ENCODE measurements at places on chromosomes 1 and 21. TPM values are rescaled to one million over a fixed set of nuclear protein-coding genes. Genes with fewer than 3 reads are reported as not detected.

GRCh38 chr1:208089149-208089548, 155.0 kb downstream of the PLXNA2 start:
- no peak for DNase-seq

GRCh38 chr1:204287466-204287891, 72.2 kb downstream of the PLEKHA6 start:
- no peak for DNase-seq

DNA sequence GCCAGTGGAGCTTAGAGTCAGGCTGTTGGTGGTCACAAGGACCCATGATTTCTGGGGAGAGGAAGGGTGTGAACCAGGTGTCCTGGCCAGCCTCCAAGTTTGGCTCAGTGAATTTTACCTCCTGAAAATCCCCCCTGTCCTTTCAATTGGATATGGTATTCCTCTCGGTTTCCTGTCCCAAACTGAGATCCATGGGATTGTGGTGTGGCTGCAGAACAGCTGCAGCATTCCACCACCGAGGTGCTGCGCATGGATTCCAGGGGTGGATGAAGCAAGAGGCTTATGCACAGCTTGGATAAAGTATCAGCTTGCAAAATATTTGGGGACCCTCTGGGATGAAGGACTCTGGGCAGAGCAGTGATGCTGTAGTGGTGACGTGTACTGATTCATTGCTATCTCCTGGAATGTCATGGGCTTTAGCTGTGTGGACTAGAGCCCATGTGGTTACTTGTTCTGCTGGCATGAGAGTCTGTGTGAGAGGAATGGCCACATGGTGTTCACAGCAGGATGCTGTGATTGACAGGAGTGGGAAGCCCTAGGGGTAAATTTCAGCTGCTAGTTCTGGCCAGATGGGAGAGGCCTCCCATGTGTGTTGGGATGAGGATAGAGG, 148.7 kb upstream of the SPAG17 start:
- DNase-seq = no peak

- no peak for DNase-seq
Observed at GRCh38 chr1:45101947-45102346, 89.9 kb downstream of the UROD start.

DNA sequence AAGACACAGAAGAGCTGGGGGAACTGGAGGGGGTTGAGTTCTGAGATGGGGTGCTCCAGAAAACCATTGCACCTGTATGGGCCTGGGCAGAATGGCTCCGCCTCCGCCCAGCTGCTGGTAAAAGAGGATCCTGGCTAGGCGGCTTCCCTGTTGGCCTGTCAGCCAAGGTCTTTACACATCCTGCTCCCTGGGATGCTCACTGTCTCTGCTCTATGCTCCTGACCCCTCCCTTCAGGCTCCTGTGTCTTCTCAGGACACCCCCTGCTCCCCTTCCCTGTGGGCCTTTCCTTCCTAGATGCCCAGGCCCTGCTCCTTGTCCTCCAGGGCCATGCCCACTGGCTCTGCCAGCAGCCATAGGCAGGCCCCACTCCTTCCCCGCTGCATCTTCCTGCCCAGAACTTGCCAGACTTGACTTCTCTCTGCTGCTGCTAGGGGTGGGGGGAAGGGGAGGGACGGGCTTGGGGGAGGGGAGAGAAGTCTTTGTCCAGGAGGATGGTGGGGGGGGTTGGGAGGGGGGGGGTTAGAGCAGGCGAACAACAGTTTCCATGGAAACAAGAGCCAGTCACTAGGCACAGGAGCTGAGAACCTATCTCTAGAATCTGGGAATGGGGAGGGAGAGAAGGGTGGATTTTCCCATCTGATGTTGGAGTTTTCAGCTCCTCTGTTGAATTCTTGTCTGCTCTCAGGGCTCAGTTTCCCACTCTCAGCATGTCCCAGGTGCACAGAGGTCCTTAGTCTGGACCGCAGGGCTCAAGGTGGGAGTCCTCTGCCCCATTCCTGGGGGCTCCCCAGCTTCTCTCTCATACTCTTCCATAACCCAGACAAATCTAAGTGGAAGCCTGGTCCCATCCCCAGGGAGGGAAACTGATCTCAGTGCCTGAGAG, 10.6 kb downstream of the CELSR2 start:
- DNase-seq = no peak

DNA sequence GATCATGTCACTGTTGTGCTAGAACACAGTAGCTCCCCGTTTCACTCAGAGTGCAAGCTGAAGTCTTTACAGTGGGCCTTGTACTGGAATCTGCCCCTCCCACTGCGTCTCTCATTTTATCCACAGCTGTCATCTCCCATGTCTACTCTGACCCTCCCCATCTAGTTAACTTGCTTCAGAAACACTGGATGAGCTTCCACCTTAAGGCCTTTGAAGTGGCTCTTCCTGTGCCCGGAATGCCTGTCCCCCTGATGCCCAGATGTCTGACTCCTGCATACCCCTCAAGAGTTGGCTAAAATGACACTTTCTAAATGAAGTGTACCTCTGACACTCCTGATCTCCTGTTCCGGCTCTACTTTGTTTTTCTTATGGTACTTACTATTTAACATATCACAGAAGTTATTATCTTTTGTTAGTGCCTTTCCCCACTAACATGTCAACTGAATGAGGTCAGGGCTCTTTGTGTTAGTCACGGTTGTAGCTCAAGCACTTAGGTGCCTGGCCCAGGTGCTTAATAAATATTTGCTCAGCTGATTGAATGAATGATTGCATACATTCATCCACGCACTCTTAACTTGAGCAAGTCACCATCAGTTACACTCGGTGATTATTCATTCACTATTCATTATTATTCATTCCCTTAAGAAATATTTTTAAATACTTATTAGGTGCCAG, 13.3 kb downstream of the ARV1 start:
- DNase-seq = no peak

DNA sequence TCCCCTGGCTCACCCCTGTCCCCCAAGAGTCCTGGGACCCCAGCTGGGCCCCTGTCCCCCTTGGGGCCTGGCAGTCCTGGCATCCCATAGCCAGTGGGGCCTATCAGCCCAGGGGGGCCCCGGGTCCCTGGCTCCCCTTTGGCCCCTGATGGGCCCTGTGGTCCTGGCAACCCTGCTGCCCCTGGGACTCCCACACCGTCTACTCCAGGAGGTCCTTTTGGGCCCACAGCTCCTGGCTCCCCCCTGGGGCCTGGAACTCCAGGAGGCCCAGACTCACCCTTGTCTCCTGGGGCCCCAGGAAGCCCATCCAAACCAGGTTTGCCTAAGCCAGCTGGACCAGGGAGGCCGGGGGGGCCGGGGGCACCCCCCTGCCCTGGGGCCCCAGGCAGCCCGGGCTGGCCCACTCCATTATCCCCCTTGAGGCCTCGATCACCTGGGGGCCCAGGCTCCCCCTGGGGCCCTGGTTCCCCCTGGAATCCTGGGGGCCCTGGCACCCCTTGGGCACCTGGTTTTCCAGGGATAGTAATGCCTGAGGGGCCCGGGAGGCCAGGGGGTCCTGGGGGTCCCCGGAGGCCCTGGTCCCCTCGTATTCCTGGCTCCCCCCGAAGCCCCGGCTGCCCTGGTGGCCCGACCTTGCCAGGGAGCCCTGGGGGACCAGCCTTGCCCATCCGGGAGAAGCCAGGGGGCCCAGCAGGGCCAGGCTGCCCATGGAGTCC, 10.1 kb downstream of the ADPRS start:
- no peak for DNase-seq

- no peak for DNase-seq
Observed at GRCh38 chr1:27571439-27572018, 32.4 kb downstream of the AHDC1 start.

- no peak for DNase-seq
Observed at GRCh38 chr1:30255111-30255724, 468.2 kb downstream of the MATN1 start.

GRCh38 chr1:25905680-25906643, at the start of gene STMN1:
Gene STMN1 (minus strand): TSS chr1:25906419. CDS start chr1:25904676, 1,743 bp downstream.
- DNase-seq = peak; percentile 88

DNA sequence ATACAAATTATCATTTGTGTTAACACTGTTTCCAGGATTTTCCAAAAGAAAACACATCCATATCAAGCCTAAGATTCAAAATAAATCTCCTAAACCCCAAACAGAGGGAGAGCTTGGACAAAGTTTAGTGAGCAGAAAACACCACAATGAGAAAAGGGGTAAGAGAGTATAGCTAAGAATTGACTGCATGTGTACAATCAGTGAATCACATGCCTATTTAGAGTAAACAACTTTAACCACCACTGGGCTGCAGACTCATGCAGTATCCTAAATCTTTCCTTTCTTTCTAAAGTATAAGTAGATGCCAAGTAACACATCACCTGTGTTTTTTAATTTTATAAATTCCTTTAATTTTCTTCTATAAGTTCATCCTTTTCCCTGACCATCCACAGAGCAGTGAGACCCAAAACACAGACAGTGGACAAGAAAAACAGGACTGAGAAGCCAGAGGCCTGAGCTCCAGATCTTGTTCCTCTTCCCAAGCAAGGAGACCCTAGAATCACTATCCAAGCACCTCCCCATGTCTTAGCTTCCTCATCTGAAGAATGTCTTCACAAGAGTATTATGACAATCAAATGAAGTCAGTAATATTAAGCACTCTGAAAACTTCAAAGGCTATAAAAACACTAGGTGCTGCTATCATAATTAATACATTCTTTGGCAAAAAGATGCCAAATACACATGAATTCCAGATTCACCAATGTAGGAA, 93.1 kb downstream of the VAV3 start:
- no peak for DNase-seq

GRCh38 chr1:226199971-226200370, 13.4 kb upstream of the ACBD3 start:
- no peak for DNase-seq

- DNase-seq = no peak
Observed at GRCh38 chr1:178417858-178418257, 78.9 kb downstream of the CLEC20A start.

GRCh38 chr1:236143104-236143948, 987 bp downstream of the GPR137B start:
- no peak for DNase-seq

DNA sequence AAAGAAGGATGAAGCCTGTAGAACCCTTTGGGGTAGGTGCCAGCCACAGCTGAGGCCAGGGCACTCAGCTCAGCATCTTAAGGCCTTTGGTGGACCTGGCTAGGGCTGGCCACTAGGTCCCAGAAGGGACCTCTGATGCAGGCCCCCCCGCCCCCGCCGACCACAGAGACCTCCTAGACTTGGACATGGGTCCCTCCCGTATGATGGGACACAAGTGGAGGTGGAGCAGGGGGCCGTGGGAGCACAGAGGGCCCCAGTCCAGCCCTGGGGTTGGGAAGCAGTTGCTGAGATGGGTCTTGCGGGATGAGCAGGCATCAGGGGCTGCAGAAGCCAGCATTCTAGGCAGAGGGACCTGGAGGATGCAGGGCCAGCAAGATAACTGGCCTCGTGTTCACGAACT, 3.2 kb downstream of the B4GALT2 start:
- DNase-seq = no peak

GRCh38 chr1:175388285-175388684, 195.7 kb upstream of the KIAA0040 start:
- DNase-seq = no peak

DNA sequence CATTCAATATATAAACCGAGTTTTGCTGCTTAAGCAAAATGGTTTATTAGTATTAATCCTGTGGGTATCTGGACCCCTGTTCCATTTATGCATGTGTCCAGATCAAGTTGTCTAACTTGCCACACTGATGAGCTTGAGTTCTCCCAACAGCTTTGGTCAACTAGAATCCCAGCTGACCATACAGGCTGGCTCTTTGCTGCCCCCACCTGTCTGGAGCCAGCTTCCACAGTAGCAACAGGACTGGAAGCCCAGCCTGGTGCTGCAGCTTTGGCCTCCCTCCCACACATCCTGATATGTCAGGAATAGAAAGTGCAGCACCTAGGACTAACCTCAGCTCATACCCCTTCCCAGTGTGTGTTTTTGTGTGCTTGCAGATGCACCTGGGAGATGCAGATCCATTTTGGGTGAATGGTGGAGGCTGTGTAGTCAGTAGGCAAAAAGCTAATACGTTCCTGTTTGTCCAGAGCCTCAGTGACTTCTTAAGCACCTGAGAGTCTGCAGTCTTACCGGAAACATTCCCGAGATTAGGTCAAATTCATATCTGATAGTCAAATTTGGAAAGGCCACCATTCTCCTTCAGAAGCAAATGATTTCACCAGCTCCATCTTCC, 40.9 kb upstream of the BEND5 start:
- DNase-seq = no peak

DNA sequence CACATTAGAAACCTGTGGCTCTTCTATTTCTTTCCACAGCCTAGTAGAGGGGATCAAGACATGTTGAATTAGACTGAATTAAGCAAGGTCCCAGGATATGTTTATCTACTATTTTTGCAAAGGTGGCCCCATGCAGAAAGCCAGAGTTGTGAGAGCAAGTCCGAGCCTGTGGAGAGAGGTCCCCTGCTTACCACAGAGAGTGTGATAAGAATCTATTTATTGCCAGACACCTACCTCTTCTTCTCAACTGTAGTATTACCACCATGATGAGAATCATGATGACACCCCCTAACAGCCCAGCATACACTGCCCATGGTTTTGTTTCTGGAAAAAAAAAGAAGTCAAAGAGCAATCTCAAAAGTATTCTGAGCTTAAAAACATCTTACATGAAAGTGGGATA, 23.0 kb downstream of the SLAMF1 start:
- no peak for DNase-seq

DNA sequence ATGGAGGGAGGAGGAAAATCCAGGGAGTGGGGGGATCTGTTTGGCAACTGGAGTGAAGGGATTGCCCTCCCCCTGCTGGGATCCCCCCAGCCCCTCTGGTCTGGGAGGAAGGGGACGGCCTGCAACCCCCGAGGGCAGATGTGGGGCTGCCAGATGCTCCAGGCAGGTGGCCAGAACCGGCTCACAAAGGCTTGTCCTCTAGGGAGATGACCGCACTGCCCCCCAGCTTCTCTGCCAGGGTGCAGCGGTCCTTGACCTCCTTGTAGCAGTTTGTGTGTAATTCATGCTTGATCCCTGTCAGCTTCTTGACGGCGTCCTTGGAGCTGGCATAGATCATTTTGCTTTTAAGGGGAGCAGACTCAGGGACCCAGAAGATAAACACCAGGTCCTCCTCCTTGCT, 69.2 kb downstream of the ROR1 start:
- no peak for DNase-seq

- DNase-seq = no peak
Observed at GRCh38 chr21:38954588-38955004, 148.9 kb downstream of the ETS2 start.

GRCh38 chr1:247506831-247507230, 29.4 kb downstream of the OR2C3 start:
- DNase-seq = no peak

The KPRP gene
- polyA plus RNA-seq = not detected

The TRIM62 gene
- 7.6 TPM for polyA plus RNA-seq

The HS2ST1 gene
- 12.1 TPM for polyA plus RNA-seq

The GJA9 gene
- not detected for polyA plus RNA-seq

The DNM3 gene
- polyA plus RNA-seq = 3.2 TPM

The C1QA gene
- polyA plus RNA-seq = 223 TPM

The DNAI4 gene
- polyA plus RNA-seq = 1.7 TPM

The CTSS gene
- 58.2 TPM for polyA plus RNA-seq

The GJA4 gene
- polyA plus RNA-seq = 33.6 TPM

The CGN gene
- 5.5 TPM for polyA plus RNA-seq

The LIN28A gene
- polyA plus RNA-seq = not detected

The TAS1R3 gene
- polyA plus RNA-seq = 0.11 TPM

The CHODL gene
- 1.4 TPM for polyA plus RNA-seq

The DENND2C gene
- polyA plus RNA-seq = 1.9 TPM

The RCAN1 gene
- polyA plus RNA-seq = 26.6 TPM

The METTL13 gene
- 22.1 TPM for polyA plus RNA-seq

Measured in urinary bladder (tissue), 4 donors.